ENCODE measurements at places on chromosomes 3 and 15. TPM values are rescaled to one million over a fixed set of nuclear protein-coding genes. Genes with fewer than 3 reads are reported as not detected.

The CCDC13 gene
- total RNA-seq, result 0.97 TPM

The HTR3E gene
- not detected for total RNA-seq

The VIPR1 gene
- total RNA-seq, result not detected

The RAD51 gene
- 4.8 TPM for total RNA-seq

The FGF7 gene
- 233 TPM for total RNA-seq

All from articular chondrocyte of knee joint (primary cell).